ENCODE measurements at places on chromosomes 5 and 9.
A peak's percentile ranks its signal among the peaks of the same experiment; 100 is the strongest.

DNA sequence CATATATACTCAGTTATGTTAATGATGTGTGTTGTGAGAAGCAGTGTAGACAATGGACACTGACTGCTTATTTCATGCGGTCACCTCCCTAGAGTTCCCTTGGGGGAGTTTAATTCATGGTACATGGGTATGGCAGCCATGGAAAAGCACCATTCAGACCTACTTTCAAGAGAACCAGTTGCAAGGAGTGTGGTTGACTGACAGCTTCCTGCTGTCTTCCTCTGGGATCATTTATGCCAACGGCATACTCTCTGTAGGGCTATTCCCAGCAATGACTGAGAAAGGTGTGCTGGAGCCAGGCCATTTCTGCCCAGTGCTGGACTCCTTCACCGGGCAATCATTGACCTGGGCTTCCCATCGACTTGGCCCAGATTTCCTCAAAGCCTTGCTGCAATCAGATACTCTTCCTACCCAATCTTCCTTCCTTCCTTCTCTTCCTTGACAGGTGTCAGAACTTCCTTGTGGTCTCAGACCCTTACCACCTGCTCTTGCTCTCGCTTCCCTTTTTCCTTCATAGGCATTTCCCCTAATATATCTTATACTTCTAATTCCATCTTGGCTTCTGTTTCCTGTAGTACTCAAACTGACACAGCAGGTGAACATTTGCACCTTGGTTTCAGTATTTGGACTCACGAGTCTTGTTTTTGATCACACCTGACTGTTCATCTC lies 3.4 kb upstream of the CLINT1 start:
- no peak for DNase-seq

- DNase-seq, result no peak
Measured at GRCh38 chr5:27171761-27172261, 133.4 kb upstream of the CDH9 start.

DNA sequence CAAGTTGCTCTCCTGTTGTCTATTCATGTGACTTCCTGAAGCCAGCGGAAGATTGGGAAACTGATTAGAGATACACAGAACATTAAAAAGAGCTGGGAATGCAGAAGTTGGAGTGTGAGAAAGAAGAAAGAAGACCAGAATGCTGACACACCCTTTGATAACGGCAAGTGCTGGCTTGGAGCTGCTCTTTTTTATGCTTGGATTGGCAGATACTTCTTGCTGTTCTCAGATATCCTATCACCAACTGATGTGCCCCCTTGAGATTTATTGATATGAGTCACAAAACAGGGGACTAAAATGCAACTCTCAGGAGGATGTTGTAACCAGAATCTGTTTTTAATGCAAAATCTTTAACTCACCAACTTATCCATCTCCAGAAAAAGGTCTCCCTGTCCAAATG lies 56.0 kb upstream of the ASTN2 start:
- DNase-seq, result peak; percentile 92

GRCh38 chr9:38207247-38207778 lies 138.3 kb upstream of the SHB start:
- DNase-seq, result no peak

- DNase-seq, result no peak
Measured at GRCh38 chr9:118721923-118722322, 647.3 kb downstream of the BRINP1 start.

DNA sequence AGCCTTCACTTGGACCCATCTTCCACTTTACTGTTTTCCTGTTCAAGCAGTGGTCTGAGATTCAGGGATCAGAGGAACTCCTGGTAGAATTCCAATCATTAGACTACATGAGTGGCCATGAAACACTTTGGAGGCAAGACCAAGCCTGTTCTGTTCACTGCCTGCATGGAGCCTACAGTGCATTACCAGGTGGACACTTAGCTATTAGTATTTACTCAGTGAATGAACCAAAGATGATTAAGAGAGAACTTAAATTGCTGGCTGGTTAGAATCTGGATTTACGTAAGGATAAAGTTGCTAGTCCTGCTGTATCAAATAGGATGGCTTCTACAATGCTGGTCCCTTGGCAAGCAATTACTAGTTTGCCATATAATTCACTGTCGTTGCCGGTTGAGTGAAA lies 245.5 kb downstream of the ARRDC3 start:
- no peak for DNase-seq

- DNase-seq, result no peak
Measured at GRCh38 chr5:3517348-3517747, 78.3 kb upstream of the IRX1 start.

GRCh38 chr9:136385015-136385414 lies 11.5 kb upstream of the CARD9 start:
- DNase-seq, result no peak

DNA sequence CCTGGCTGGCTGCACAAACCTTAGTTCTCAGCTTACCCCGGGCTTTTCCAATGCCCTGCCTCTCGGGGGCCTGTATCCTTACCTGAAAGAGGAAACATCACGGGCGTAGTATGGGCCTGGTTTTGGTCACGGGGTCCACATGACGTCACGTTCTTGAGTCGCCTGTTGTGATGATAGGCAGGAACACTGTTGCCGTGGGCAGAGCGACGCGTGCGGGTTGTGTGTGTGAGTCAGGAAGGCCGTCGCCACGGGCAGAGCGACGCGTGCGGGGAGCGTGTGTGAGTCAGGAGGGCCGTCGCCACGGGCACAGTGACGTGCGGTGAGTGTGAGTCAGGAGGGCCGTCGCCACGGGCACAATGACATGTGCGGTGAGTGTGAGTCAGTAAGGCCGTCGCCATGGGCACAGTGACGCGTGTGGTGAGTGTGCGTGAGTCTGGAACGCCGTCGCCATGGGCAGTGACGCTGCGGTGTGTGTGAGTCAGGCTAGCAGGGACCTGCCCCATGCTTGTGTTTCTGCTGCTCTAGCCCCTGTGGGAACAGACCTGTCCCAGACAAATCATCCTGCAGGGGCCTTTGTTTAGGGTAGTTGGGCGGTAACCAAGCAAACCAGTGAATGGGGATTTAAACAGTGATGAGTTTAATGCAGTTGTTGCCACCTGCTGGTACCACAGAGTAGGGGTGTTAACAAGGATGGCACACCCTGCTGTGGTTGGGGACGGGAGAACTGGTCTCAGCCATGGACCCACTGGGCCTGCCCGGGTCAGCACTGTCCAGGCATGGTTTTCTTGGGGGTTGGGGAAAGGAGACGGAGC lies 19.8 kb downstream of the TRIP13 start:
- DNase-seq, result peak; percentile 13

DNA sequence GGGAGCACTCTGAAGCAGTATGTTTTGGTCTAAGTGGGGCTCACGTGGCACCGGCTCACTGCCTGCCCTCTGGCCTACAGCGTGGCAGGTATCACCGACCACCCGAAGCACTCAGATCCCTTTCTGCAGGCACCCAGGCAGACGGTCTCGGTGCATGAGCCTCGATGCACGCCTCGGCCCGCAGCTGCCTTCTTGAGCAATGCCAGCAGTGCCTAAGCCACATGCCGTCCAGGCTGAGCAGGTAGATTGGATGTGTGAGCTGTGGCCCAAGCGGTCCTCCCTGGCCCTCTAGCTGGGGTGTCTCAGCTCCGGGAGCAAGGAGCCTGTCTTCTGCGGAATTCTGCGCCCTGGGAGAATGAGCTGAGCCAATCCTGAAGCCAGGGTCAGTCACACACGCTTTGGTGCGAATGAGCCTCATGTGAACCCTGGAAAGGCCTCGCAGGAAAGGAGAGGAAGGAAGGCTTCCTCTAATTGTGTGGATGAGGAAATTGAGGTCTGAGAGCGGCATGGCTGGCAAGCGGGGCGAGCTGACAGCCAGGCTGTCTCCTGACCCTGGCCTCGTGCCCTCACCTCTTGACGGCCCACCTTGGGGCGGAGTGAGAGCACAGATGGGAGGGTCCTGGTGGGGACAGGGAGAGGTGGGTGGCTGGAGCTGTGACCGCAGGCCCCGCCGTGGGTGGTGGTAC lies 14.4 kb downstream of the RXRA start:
- no peak for DNase-seq

- no peak for DNase-seq
Measured at GRCh38 chr5:132677191-132677590, 3.4 kb downstream of the IL4 start.

GRCh38 chr5:76851728-76852369 lies 2.0 kb downstream of the S100Z start:
- DNase-seq, result no peak

DNA sequence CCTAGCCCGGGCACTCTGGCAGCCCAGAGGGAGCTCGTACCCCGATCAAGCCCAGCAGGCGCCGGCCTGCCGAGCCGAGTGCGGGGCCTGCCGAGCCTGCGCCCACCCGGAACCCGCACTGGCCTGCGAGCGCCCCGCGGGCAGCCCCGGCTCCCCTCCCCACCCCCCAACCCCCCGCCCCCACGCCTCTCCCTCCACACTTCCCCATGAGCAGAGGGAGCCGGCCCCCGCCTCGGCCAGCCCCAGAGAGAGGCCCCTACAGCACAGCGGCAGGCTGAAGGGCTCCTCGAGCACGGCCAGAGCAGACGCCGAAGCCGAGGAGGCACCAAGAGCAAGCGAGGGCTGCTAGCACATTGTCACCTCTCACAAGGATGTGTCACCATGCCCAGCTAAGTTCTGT lies 36.2 kb upstream of the CCDC180 start:
- DNase-seq, result no peak

DNA sequence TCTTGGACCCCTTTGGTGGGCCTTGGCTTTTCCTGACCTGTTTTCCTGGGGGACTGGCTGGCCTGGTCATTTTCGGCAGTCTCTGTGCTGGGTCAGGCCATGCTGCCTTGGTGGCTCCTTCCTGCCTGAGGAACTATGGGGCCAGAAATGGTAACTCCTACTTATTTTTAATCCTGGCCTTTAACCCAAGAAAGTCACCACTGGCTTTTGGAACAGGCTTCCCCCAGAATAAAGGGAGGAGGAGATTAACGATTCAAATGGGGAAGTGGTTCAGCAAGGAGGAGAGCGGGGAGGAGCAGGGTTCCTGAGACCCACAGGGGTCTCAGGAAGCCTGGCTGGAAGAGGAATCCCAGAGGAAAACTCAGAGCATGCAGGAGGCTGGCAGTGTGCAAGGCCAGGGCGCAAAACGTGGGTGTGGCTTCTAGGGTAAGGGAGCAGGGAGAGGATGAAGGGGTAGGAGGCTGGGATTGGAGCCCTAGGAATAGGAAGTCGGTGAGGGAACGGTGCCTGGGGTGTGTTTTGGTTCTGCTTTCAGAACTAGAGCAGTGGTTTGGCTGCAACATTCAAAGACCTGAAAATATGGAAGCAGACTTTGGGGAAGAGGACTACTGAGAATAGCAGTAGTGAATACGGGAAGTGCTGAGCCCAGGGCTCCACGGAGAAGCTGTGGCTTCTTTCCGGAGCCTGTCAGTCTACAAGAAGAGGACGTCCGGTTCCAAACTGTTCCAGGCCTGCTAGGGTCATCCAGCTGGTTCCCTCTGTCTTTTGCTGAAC lies 271.1 kb upstream of the KLF4 start:
- no peak for DNase-seq

DNA sequence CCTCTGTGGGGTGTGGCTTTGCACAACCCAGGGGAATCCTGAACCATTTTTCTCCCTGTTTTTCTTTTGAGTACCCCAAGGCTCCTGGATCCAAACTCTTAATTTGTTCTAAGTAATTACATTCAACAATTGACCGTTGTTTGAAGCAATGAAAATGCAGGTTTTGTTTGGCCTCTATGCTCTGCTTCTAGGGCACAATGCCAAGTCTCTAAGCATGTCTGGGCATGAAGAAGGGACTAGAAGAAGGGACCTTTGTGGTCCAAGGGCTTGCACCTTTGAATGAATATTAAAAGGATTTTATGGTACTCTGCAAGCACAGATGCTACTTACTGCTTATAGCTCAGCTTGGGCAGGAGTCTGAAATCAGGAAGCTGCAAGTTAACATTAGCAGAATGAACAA lies 6.6 kb upstream of the ENC1 start:
- DNase-seq, result peak; percentile 29

GRCh38 chr5:17143335-17143734 lies 74.1 kb upstream of the BASP1 start:
- peak; percentile 6 for DNase-seq

GRCh38 chr5:132070460-132071337 lies 2.9 kb upstream of the CSF2 start:
- no peak for DNase-seq

DNA sequence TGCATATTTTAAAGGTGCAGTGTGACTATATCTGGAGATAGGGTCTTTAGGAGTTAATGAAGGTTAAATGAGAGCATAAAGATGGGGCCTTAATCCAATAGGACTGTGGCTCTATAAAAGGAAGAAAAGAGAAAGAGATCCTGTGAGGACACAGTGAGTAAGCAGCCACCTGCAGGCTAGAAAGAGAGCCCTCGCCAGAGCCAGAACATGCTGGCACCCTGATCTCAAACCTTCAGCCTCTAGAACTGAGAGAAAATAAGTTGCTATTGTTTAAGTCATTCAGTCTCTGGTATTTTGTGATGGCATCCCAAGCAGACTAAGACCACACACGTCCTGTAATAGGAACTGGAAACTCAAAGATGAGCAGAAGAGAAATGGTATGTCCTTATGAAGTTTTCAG lies 41.0 kb downstream of the RNF180 start:
- DNase-seq, result no peak

- DNase-seq, result peak; percentile 17
Measured at GRCh38 chr5:180090769-180091546, 19.4 kb upstream of the RNF130 start.

- DNase-seq, result peak; percentile 76
Measured at GRCh38 chr9:78236551-78236910, 656 bp downstream of the CEP78 start.

GRCh38 chr5:54873691-54874090 lies 111.7 kb downstream of the ESM1 start:
- no peak for DNase-seq

DNA sequence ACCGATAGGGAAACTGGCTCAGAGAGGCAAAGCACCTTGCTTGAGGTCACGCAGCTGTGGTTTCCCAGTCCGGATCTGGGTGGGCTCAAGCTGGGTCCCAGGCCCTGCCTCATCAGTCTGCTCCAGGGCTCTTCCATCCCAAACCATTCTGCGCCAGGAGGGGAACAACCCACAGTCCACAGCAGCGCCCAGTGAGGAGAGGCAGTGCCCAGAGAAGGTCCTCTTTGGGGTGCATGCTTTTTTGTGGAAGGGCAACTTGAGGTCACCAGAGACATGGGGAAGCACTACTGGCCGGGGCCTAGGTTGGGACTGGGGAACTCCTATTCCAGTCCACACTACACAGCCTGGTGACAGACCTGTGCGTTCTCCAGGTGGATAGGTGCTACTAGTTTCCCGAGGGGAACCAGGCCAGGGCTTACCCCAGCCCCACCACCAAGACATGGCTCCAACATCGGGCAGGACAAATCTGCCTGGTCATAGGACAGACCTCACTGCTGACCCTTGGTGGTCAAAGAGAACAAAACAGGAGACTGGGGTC lies 62.5 kb upstream of the RNF130 start:
- no peak for DNase-seq

GRCh38 chr5:72472666-72473422 lies 34.4 kb downstream of the ZNF366 start:
- no peak for DNase-seq

DNA sequence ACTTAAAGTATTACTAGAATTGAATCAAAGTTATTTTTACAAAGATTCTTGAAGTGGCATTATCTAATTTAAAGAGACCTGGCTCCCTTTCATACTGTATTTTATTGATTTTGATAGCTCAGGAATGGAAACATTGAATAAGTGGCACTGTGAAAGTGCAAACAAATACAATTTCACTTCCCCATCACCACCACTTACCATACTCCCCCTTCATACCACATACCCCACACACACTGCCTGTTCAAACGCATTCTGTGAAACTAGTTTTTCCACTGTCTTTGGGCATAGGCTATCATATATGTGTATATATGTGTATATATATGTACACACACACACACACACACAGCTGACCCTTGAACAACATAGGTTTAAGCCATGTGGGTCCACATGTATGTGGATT lies 62.1 kb upstream of the ATG10 start:
- no peak for DNase-seq
